ENCODE measurements at places on chromosomes 6 and 20.

- DNase-seq = no peak
These were observed 8.8 kb upstream of the OPN5 start for GRCh38 chr6:47773005-47773404.

DNA sequence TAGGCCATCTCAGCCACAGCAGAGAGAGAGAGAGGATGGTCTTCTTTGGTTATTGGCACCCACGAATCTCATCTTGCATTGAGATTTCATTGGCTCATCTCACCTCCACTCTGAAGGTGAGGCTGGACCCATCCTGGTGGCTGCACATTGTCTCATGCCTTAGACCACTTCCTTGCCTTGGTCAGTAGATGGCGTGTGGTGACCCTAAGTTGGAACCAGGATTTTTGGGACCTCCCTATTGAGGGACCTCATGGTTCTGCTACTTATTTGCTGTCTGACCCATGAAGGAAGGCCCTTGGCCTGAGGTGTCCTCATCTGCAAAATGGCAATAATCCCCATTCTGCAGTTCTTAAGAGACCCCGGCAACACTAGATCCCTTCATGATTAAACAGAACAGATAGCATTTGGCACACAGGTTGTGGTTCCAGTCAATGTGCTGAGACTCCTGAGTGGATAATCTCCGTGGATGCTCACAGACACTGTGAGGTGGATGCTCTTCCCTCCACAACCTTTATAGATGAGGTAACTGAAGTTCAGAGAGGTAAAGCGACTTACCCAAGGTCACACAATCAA lies 21.5 kb upstream of the AAR2 start:
- no peak for DNase-seq

DNA sequence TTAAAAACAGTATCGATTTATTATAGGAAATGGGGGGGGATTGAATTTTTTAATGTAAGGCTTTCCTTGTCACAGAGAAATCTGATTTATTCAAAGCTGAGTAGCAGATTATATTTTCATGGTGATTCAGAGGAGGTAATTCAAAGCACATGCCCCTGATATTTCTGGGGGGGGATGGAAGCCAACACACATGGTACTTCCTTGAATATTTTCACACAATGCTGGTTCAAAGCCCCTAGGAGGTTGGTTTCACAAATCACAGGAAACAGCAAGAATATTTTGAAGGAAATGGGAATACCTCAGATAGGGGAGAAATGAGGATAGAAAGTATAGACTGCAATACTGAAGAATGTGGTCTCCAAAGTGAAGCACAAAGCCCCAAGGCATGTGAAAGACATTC lies 98.8 kb downstream of the RTN4IP1 start:
- DNase-seq = no peak

- no peak for DNase-seq
These were observed 15.7 kb upstream of the FAM83C start for GRCh38 chr20:35307666-35308653.

DNA sequence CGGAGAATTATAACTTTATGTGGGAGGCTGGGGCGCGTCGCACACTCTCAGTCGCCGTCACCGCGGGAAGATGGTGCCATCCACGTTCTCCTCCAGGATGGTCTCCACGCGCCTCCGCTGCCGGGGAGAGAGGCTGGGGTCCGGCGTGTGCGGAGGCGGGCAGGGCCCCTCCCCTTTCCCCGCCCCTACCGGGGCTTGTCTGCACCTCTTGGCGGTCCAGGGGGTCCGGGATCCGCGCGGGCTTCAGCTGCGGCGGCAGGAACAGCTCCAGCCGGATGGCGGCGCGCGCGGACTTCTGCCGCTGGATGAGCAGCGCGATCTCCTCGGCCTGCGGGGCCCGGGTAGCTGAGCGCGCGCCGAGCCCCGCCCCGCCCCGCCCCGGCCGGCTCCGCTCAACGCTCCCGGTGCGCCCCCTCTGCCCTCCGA lies 807 bp downstream of the LKAAEAR1 start:
- peak; percentile 51 for DNase-seq

GRCh38 chr6:41367700-41368099 lies 32.3 kb downstream of the NCR2 start:
- DNase-seq = no peak

GRCh38 chr6:84536885-84537638 lies 227.3 kb downstream of the TBX18 start:
- DNase-seq = no peak

GRCh38 chr20:17773619-17774018 lies 73.9 kb downstream of the BANF2 start:
- no peak for DNase-seq

GRCh38 chr6:44327096-44327495 lies 13.9 kb upstream of the AARS2 start:
- DNase-seq = no peak

GRCh38 chr6:158057213-158057987 lies 75.7 kb downstream of the SYNJ2 start:
- DNase-seq = no peak

DNA sequence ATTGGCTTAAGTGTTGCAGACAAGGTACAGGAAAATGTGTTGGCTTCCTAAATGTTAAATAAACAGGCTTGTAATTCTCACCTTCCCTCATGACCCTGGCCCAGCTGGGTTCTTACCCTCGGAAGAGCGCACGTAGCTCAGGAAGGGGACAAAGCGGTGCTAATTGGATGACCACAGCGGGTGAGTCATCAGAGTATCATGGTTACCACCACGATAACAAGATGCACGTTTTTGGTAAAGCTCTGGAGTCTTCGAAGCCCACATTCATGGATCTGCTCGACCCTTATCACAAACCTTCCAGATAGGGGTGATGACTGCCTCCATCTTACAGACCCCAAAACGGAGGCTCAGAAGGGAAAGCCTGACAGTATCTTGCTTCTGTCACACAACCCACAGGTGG lies 32.8 kb downstream of the APCDD1L start:
- no peak for DNase-seq

DNA sequence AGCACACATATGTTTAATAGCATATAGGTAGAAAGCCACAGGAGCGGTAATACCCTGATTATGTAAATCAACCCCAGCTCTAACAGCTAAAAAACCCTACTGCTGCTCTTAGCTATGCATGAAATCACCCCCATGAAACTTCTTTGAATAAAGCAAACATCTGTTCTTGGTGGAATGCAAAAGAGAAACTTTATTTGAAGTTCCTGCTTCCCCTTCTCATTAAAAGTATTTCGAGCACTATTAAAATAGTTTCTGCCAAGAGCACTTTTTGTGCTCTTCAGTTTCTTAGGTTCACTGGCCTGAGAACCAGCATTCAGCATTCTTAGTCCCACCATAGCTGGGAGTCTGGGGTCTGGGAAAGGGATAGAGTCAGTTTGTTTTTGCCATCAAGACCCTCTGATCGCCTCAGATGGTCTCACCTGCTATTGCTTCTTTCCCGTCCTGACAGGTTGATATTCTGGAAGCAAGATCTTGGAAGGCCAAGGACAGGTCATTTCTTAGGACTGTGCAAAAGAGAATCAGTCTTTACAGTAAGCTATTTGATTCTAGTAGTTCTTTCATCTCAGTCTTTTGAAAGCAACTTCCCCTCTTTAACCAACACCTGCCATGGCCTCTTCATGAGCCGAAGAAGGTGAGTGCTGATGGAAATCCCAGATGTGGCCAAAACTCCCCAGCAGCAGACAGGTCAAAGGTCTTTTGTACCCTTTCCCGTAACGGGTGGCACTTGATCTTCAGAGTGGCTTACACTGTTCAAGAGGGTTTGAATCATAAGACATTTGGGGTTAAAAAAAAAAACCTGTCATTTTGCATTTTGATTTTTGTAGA lies 76.5 kb upstream of the TMEM170B start:
- DNase-seq = no peak

DNA sequence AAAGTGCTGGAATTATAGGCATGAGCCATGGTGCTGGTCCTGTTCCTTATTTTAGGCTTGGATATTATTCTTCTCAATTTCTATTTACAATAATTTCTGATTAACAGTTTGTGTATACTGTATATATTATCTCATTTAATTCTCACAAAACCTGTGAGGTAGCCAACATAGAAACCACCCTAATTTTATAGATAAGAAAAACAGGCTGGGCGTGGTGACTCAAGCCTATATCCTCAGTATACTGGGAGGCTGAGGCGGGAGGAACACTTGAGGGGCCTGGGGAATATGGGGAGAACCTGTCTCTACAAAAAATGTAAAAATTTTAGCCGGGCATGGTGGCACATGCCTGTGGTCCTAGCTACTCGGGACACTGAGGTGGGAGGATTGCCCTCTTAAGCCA lies 3.8 kb upstream of the AFG1L start:
- no peak for DNase-seq

DNA sequence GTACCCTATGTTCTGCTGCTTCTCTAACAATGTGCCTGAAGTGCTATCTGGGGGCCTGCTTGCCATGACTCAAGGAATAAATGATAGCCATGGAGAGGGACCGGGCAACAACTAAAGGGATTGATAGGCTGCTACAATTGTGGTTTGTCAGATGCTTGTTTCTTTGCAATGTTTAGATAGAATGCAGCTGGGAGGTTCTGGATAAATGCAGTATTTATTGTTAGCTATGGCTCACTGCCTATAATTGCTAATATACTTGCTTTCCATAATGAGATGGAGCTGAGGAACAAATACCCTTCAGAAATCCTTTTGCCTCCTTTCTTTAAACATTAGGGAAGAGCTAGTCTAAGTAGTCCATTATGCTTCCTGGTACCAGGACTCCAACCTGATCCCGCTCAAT lies 575.2 kb upstream of the SYNCRIP start:
- no peak for DNase-seq

DNA sequence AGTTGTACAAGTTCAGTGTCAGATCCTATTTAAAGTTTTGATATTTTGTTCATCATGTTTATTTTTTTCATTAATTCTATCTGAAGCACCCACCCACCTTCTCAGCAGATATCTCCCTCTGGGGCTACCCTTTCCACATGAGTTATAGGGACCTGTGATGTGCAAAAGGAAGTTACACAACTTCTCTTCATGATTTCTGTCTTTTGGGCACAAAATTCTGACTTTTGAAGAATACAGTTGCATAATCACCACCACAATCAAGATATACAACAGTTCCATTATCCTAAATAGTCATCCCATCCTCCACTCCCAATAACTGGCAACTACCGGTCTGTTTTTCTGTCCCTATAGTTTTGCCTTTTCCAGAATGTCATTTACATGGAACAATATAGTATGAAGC lies 13.8 kb upstream of the FUCA2 start:
- no peak for DNase-seq

GRCh38 chr20:22512911-22513489 lies 71.4 kb downstream of the FOXA2 start:
- DNase-seq = no peak

DNA sequence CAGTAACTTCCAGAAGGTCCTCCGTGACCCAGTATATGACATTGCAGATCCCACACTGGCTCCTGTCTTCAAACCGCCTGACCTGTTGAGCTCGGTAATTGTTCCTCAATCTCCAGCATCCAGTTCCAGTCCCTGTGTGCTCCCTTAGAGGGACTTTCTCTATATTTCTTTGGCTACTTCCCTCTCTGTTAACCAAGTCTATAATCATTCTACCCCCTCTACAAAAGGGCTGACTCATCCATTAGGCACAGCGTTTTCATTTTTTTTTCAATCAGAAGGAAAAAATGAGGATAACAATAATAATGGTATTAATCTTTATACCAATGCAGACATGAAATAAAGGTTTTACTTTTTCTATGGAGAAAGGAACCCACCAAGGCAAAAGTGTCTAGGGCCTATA lies 69.3 kb downstream of the FAM229B start:
- no peak for DNase-seq

- DNase-seq = no peak
These were observed 2.4 kb upstream of the ZMYND8 start for GRCh38 chr20:47358672-47359529.

GRCh38 chr20:20367575-20368417 lies at the start of gene INSM1:
INSM1 (plus strand) TSS chr20:20368104; CDS start chr20:20368268, 164 bp downstream.
- DNase-seq = no peak

- no peak for DNase-seq
These were observed 64.8 kb downstream of the SYNJ2 start for GRCh38 chr6:158046201-158047126.

- DNase-seq = no peak
These were observed 4.9 kb downstream of the PKIG start for GRCh38 chr20:44587035-44587980.

DNA sequence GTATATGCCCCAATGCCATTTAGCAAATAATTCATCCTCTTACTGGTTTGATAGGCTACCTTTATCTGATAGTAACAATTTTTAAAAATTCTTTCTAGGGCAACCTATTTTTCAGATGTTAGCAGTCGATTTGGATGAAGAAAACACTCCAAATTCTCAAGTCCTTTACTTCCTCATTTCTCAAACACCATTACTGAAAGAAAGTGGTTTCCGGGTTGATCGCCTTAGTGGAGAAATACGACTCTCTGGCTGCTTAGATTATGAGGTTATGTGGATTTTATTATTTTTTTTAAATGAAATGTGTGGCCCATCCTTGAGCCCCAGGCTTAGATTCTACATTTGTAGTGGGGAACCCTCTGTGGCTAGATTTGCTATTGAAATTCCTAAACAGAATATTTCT lies 26.3 kb downstream of the CDH26 start:
- DNase-seq = no peak

GRCh38 chr20:9912858-9913434 lies 74.1 kb upstream of the PAK5 start:
- peak; percentile 2 for DNase-seq

GRCh38 chr20:9523636-9524035 lies 9.2 kb downstream of the LAMP5 start:
- DNase-seq = no peak

DNA sequence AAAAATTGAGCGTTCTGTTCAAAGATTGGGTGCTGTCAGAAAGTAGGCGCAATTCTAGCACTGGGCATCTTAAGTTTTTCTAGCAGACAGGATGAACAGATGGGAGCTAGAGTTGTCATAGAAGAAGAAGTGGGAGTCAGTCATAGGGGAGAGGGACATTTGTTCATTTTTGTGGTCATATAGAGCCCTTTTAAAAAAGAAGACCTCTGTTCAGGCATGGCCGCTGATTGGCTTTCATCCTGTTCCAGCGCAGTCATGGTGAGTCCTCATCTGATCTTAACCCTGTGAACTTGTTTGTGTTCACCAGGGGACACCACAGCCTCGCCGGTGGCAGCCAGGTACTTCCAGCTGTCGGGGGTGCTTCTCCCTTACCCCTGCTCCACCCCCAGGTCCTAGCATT lies 29.7 kb upstream of the PBOV1 start:
- no peak for DNase-seq

DNA sequence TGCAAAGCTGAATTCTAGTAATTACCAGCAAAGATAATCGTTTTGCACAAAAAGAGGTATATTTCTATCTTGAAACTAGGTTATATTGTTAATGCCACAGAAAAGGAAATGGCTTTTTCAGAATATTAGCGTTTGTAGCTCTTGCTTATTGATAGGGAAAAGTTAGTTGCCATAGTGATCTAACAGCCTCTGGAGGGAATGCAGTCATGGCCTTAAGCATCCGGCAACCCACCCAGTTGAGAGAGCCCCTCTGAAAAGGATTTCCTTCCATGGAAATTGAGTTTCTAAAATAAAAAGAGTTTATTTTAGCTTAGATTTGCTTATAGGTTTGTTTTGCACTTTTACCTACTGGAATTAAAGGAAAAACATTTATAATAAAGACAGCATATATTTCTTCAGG lies 224.5 kb downstream of the BCKDHB start:
- no peak for DNase-seq

GRCh38 chr6:47371139-47371869 lies 61.6 kb upstream of the TNFRSF21 start:
- DNase-seq = no peak

GRCh38 chr6:45105170-45105820 lies 222.8 kb upstream of the RUNX2 start:
- DNase-seq = no peak
